ENCODE measurements at places on chromosomes 7 and 10. TPM values are rescaled to one million over a fixed set of nuclear protein-coding genes. Genes with fewer than 3 reads are reported as not detected.

The HBP1 gene
- 46.2 TPM for total RNA-seq

The ASIC3 gene
- total RNA-seq, result 5.9 TPM

DNA sequence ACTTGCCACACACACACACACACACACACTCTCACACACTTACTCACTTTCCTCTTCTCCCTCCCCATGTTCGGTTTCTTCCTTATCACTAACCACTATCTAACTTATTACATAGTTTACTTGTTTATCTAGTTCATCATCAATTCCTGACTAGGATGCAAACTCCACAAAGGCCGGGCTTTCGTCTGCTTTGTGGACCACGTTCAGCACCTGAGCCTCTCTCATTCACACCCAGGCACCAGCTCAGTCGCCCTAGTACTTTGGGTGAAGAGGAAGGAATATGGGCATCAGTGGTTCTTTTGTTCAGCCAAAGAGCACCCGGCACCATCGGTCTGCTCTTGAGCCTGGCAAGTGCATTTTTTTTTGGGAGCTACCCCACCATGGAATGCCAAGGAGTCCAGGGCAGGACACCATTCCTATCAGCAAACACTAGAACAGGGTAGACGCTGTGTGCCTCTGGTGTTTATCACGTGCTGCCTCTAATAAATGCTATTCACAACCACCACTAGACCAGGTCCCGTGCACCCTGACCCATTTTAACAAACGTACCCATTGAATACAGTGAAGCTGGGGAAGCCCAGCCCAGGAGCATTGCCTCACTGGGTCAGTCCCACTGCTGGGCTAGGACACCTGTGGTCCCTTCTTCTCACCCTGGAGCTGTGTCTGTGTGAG is 2.2 kb downstream of the C10orf67 start:
- H3K27ac ChIP-seq, result no peak overlapping the region
- H3K4me3 ChIP-seq, result no peak overlapping the region
- DNase-seq, result no peak

The TSPAN15 gene
- total RNA-seq, result 9.4 TPM

GRCh38 chr10:98457721-98458120 is 11.0 kb upstream of the HPS1 start:
- H3K4me1 ChIP-seq, result peaks cover 18% of the 10 kb centered on the region
- no peaks in the 10 kb centered on the region for H3K27me3 ChIP-seq
- no peak for DNase-seq

GRCh38 chr7:112360681-112361080 is 89.6 kb upstream of the IFRD1 start:
- H3K36me3 ChIP-seq, result no peaks in the 10 kb centered on the region
- no peak overlapping the region for H3K27ac ChIP-seq
- H3K4me1 ChIP-seq, result no peaks in the 10 kb centered on the region
- DNase-seq, result no peak
- no peak overlapping the region for H3K4me3 ChIP-seq
- H3K27me3 ChIP-seq, result no peaks in the 10 kb centered on the region

GRCh38 chr10:133257489-133258065 is 19.1 kb downstream of the ADAM8 start:
- no peaks in the 10 kb centered on the region for H3K27me3 ChIP-seq
- H3K27ac ChIP-seq, result no peak overlapping the region
- H3K4me3 ChIP-seq, result no peak overlapping the region
- peaks cover 35% of the 10 kb centered on the region for H3K4me1 ChIP-seq
- DNase-seq, result peak; percentile 18
- no peaks in the 10 kb centered on the region for H3K36me3 ChIP-seq

The C7orf33 gene
- not detected for total RNA-seq

The GARIN1A gene
- total RNA-seq, result 5.9 TPM

GRCh38 chr7:148261523-148261922 is 329.0 kb upstream of the C7orf33 start:
- H3K27me3 ChIP-seq, result no peaks in the 10 kb centered on the region
- H3K27ac ChIP-seq, result no peak overlapping the region
- no peak for DNase-seq
- no peak overlapping the region for H3K4me3 ChIP-seq

The TMEM72 gene
- not detected for total RNA-seq
